Central memory CD4-positive, alpha-beta T cell (primary cell): ENCODE measurements at places on chromosomes 1 and 21.
A peak's percentile ranks its signal among the peaks of the same experiment; 100 is the strongest.

DNA sequence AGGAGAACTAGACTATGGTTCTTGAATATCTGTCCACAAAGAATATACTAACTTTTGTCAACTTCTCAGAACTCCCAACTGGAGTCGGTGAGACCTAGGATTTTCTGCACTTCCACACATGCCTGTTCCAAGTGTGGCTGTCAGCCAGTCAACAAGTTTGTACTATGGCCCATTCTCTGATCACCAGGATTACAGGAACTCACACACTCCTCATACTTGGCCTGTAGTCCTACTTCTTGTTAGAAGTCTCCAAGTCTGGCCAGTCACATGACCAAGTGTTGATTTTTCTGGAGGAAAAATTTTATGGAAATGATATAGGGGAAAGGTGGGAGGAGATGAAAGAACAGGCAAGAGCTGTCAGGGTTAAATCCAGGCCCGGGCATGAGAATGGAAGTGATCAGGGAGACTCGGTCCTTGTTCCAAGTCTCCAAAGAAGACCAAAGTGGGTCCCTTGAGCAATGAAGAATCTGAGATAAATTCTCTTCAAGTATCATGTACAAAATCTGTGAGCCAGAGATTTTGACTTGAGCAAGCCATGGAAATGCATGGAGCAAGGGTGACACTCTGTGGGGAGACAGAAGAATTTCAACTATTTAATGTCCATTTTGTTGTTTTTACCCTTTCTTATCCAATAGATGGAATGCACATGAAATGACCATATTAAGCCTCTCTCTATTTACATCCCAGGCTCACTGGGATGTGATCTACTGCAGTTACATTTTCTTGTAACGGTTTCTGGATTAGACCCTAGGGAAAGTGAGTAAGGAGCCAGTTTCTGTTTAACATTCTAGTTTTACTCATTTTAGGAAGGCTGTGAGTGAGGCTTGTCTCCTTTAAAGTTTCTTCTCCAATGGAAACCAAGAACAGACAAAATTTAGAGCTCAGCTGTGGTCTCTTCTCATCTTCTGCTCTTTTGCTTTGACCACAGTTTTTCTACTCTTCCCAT is 320.9 kb downstream of the ASTN1 start:
- no peak for DNase-seq

- no peak for DNase-seq
Observed at GRCh38 chr1:10962483-10962882, 50.0 kb upstream of the TARDBP start.

- DNase-seq: peak; percentile 13
Observed at GRCh38 chr1:90579212-90579802, 137.8 kb downstream of the BARHL2 start.

- DNase-seq: no peak
Observed at GRCh38 chr1:240946926-240947325, 335.0 kb upstream of the GREM2 start.

DNA sequence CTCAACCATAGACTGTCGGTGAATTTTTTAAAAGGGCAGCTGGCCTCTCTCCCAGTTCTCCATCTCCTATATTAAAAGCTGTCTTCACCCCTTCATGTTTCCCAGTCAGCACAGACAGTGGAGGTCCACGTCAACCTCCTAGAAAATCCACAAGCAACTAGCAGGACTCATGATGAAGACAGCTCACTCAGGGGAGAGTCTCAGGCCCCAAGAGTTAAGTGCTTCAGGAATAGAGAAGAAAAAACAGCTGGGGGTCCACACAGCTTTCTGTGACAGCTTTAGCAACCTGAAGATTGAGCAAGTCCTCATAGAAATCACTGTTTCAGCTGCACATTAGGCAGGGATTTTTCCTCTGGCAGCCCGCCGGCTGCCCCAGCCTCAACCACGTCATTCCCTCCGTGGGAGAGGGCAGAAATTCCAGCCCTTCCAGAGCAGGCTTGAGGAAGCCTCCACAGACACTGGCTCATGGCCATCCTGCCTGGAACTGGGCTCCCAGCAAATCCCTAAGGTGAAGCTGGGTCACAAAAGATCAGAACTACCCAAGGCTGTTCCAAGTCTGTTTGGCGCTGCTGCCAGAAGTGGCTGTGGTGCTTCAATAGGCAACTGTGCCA is 15.2 kb downstream of the GPR161 start:
- DNase-seq: no peak

DNA sequence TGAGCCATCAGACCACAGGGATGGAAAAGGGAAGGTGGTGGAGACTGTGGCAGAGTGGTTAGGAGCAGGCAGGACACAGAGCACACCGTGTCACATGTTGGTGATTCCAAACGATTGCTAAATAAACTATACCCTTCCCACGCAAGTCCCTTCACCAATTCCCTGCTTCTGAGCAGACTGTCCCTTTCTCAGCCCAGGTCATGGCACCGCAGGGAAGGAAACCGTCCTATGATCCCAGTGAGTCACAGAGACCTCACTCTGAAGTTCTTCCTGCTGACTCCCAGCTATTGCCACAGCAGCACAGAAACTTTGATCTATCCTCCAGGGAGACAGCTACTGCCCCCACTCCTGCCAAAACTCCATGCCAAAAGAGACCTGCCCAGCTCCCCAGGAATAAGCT is 19.2 kb downstream of the RIMS3 start:
- DNase-seq: no peak

DNA sequence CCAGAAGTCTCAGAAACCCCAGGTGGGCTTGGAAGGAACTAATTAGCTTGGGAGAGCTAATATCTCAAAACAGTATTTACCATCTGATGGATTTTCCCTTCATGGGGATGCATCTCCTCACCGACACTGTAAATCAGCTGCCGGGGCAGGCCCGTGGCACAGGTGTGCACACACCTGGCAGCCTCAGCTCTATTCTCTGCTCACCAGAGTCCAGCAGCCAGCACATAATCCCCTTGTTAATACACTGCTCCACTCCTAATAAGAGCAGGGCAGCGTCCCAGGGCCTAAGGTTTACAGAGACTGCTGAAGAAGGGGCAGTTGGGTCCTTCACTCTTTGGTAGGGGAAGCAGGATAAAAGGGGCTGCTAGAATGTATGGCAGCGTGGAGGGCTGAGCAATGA is 200.0 kb downstream of the TOMM20 start:
- no peak for DNase-seq
